ENCODE measurements at places on chromosomes 4 and X.

DNA sequence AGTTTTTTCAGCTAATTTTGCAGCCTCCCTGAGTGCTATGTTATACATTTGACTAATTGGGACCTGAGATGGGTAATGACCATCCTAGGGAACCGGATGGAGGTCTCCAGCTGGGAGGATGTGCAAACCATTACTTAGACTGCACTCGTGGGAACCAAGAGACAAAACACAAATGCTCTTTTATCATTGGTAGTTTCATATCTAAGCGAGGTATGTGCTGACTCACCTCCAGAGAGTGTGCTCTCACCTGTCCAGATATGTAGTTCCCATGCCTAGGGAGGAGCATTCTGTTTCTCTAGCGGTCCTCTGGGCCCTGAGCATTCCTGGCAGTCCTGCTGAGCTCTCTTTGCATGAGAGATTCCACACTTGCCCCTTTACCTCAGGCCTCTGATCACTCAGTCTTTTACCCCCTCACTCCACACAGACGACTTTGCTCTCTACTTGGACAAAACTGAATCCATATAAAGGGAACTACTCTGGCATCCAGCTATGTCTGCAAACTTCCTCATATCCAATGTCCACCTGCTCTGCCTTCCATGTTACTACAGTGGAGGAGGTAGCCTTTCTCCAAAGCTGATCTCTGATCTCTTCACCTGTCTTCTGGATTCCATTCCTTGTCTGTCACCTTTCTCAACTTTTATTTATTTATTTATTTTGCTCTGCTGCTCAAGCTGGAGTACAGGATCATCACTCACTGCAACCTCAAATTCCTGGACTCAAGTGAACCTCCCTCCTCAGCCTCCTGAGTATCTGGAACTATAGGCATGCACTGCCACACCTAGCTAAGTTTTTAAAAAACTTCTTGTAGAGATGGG is 88.4 kb downstream of the LRP2BP start:
- DNase-seq: peak; percentile 47

DNA sequence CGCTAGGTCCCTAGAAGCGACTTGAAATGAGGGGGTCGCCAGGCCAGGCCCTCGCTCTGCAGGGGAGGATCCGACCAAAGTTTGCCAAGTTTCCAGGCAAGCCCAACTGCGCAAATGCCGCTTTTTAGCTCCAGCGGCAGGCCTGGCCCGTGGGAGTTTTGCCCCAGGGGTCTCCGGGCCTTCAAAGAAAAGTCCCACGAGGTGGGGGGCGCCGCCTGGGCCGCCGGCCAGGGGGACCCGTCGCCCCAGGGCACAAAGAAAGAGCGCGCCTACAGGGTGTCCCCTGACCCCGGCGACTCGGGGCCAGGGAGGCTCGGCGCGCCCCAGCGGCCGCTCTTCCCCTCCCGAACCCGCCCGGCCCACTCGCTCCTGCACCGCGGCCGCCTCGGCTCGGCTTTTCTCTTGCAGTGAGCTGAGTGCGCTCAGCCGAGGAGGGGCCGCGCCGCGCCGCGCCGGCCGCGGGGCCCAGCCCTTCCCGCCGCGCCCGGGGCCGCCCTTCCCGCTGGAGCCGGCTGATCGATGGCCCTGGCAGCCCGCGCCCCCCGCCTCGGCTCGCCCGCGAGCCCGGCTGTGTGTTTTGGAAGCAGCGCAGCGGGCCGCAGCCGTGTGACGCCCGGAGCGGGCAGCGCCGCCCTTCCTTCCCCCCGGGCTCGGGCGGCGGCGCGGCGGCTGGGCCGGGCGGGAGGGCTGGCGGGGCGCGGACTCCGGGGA is 754 bp upstream of the KLF3 start:
- peak; percentile 71 for DNase-seq

GRCh38 chr4:39699687-39700409 is 1.9 kb downstream of the UBE2K start:
- DNase-seq: no peak

- DNase-seq: no peak
Observed at GRCh38 chrX:38402118-38402517, 49.7 kb downstream of the OTC start.

DNA sequence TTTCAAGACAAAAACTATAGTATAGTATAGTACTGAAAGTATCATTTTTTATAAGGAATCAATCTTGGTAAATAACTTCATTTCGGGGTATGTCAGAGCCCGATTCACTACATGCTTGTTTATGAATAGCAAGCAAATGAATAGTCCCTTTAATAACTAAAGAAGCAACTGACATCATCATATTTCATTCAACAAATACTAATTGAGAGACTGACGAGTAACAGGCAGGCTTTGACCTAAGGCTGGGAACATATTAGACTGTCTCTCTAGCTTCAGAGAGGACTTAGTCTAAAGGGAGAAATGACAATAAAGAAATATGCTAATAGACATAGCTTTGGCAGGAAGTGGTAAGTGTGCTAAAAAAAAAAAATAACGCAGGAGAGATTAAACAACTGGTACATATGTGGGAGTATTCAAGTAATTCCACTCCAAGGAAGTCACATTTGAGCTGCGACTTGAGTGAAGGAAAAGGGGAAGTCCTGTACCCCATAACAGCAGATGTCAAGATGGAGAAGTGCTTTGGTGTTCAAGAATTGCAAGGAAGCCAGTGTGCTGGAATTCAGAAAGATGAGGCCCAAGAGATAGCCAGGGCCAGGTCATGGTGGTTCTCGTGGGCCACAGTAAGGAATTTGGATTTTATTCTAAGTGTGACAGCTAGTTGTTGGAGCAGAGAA is 284.9 kb downstream of the FBXO8 start:
- DNase-seq: no peak

GRCh38 chr4:127211650-127212560 is 420.9 kb upstream of the INTU start:
- DNase-seq: no peak
